ENCODE measurements at places on chromosomes 4 and X.

DNA sequence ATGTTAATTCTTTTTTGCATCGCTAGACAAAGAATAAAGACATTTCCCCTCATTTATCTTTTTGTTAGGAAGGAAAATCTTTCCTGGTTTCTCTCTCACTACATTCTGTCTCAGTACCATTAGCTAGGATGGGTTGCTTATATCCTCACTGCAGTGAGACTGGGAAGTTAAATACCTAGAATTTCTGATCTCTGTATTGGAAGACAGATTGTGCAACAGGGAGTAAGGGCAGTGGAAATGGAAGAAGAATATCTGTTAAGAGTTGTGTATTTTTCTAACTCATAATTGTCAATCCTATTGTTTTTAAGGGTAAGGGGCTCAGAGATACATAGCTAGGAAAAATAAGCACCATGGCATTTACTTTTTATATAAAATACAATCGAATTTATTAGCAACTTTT is 19.6 kb downstream of the PTPN13 start:
- no peak for DNase-seq

DNA sequence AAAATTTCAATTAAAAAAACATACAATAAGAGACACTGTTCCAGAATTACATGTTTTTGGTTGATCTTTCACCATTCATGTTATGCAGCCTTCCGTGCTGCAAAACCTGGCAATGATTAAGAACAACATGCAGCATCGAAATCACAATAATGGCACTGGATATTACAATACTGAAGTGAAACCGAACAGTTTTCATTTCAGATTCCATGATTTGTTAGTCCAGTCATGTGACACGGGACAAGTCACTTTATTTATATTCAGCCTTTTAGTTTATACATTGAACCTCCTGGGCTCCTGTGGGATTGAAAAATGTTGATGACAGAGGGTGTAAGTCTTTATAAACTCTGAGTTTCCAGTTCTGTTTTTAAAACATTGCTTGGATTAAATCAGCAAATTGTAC is 142.5 kb upstream of the TTC29 start:
- no peak for DNase-seq

DNA sequence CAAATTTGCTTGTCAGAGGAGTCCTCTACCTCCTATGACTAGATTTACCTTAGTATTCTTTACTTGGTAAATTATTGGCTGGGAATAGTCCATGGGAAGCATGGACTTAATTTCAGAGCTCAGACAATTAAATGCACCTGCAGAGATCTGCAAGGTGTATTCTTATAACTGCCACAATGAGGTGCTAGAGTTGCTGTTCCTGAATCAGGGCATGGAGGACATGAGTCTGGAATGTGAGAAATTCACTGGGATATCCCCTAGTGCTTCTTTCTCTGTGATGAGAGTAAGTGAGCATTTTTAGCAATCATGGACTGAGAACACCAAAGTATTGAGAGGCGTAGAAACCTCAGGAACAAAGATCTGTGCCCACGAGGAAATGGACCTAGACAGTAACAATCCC is 32.9 kb upstream of the GRID2 start:
- DNase-seq, result no peak

DNA sequence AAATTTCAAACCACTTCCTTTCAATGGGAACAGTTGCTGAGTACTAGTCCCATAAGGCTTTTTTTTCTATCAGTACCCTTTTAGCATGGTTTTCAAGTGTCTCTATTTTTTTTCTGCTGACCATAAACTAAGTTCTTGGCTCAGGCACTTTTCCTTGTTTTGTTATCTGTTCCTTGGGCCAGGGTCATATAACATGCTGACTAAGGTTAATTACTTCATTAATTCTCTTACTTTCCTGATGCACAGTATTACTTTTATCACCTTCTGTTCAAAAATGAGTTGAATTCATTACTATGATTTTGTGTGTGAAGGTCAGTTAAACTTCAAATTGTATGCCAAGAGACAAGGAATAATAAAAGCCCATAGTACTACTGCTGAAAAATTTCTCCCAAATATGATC is 19.7 kb upstream of the BTC start:
- DNase-seq, result no peak

GRCh38 chr4:152106781-152107321 is 346.0 kb upstream of the GATB start:
- no peak for DNase-seq

DNA sequence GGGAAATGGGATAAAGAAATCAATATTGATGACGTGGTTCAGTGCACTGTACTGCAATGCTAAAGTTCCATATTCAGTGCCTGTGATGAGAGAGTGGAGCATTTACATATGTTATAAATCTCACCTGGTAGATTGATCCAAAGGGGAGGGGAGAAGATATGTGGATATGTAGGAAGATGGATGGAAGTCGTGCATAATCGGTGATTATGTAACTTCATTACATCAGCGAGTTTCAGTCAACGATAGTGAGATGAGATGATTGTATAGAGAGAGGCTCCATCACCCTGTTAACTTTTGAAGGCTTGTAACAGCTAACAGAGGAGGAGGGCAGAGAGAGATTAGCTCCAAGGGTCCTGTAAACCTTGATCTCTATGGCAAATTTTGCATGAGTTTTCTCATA is 1.8 kb downstream of the IL1RAPL1 start:
- no peak for DNase-seq

GRCh38 chrX:9530848-9531274 is 66.0 kb downstream of the TBL1X start:
- DNase-seq, result peak; percentile 21

GRCh38 chrX:18877469-18877868 is 106.4 kb downstream of the PHKA2 start:
- no peak for DNase-seq

All from suppressor macrophage treated with lipopolysaccharide for 4 hours (primary cell).